MCF 10A (cell line): ENCODE measurements at places on chromosomes 5 and 9. TPM values are rescaled to one million over a fixed set of nuclear protein-coding genes. Genes with fewer than 3 reads are reported as not detected.

The PGM5 gene
- not detected in 2 replicates for total RNA-seq

The C7 gene
- total RNA-seq = not detected in 2 replicates

The C9 gene
- total RNA-seq = not detected in 2 replicates

- no peaks in the 10 kb centered on the region for H3K36me3 ChIP-seq
- H3K27me3 ChIP-seq = no peaks in the 10 kb centered on the region
- peaks cover 44% of the 10 kb centered on the region for H3K4me1 ChIP-seq
- DNase-seq = peak; percentile 83
- peak overlapping the region; percentile 55 for H3K27ac ChIP-seq
- no peak overlapping the region for H3K4me3 ChIP-seq
Observed at GRCh38 chr5:149447373-149448367, 68.6 kb upstream of the IL17B start.

DNA sequence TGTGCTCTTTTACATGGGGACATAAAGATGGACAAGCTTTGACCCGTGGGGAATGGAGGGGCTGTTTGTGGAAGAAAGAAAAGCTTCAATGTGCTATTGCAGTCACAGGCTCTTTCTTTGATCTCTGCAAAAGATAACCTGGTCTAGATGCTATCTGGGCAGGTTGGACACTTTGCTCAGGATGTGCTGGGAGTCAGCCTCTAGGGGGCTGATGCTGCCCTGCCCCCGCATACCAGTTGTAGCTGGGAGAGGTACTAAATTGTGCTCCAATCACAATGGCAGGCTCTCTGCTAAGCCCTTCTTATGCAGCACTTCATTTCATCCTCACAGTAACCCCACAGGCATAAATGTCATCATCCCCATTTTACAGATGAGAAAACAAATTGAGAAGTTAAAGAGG lies 67.2 kb downstream of the PSD2 start:
- H3K27me3 ChIP-seq = peaks cover 22% of the 10 kb centered on the region
- H3K27ac ChIP-seq = no peak overlapping the region
- H3K4me1 ChIP-seq = no peaks in the 10 kb centered on the region
- DNase-seq = no peak
- no peak overlapping the region for H3K4me3 ChIP-seq

DNA sequence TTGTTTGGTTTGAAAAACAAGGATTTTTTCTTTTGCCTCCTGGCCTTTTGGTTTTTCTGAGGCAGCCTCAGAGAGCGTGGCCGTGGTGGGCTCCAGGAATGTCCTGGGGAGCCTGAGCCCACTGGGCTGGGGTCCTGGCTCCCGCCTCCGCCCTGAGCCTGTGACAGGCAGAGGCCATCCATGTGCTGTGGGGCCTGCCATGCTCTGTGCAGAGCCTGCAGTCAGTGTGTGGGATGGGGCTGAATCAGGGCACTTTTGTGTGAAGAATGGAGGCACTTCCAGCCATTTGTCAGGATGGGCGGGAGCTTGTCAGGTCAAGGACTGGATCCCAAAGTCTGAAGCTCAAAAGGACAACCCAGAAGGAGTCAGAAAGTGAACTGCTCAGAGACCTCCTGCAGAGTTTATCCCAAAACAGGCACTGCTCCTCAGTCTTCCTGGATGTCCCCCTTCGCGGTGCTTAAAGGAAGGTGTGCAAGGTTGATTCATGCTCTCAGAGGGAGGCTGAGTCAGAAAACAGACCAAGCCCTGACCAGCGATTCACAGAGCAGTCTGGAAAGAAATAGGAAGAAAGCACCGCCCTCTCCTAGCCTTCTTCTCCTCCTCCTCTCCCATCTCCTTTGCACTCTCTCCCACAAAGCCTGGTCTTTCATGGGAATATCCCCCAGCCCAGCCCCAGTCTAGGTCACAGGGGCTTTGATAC lies 53.2 kb downstream of the MVB12B start:
- no peaks in the 10 kb centered on the region for H3K27me3 ChIP-seq
- no peaks in the 10 kb centered on the region for H3K36me3 ChIP-seq
- H3K4me1 ChIP-seq = peaks cover 6% of the 10 kb centered on the region
- H3K4me3 ChIP-seq = no peak overlapping the region
- H3K27ac ChIP-seq = no peak overlapping the region

DNA sequence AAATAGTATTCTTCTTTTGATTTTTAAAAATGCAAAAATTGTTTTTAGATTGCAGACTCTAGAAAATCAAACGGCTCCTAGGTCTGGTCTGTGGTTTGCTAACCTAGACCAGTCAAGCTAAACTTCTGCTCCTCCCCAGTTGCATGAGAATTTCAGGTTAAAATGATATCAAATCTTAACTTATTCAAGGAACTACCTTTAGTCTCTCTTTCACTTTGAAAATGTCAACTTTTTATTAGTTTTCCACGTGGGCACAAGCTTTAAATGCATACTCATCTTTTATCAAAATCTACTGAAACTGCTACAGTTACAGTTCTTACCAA lies 8.8 kb downstream of the CAMK4 start:
- H3K27me3 ChIP-seq = peaks cover 7% of the 10 kb centered on the region
- no peaks in the 10 kb centered on the region for H3K36me3 ChIP-seq
- no peaks in the 10 kb centered on the region for H3K4me1 ChIP-seq

- no peak overlapping the region for H3K27ac ChIP-seq
- H3K4me1 ChIP-seq = no peaks in the 10 kb centered on the region
- peaks cover 2% of the 10 kb centered on the region for H3K27me3 ChIP-seq
- DNase-seq = peak; percentile 42
Observed at GRCh38 chr9:101235105-101235866, 149.5 kb downstream of the BAAT start.

DNA sequence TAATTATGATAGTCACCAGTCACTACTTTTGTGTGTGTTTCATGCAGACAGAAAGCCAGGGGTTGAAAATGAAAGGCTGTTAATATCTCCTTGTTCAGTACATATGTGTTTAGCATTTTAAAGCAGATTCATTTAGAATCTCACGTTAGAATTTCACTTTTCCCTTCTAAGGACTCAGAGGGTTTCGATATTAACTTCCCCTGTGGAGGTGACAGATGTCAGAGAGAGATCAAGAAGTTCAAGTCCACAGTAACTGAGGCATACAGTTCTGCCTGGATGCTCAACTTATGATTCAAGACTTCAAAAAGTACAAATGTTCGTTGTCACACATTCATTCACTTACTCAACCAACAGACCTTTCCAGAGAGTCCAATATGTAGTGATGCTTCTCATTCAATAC lies 251.1 kb downstream of the EBF1 start:
- H3K27me3 ChIP-seq = no peaks in the 10 kb centered on the region
- no peak overlapping the region for H3K4me3 ChIP-seq
- no peak overlapping the region for H3K27ac ChIP-seq
- no peaks in the 10 kb centered on the region for H3K36me3 ChIP-seq

DNA sequence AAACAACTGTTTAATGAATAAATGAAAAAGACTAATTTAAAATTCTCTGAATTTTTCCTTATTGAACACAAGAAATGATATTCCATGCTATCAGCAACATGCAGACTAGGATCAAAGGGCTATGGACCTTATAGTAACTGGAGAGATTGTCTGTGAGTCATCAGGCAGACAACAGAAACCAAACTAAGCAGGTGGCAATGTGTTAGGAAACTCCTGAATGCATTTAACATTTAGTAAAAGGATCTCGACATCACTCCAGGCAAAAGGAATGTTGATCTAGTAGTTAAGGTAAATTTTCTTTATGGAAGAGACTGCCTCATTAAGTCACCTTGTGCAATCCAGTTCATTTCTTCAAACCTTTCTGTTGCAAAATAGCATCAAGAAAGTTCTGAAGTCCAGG lies 58.4 kb downstream of the ARL15 start:
- H3K36me3 ChIP-seq = no peaks in the 10 kb centered on the region
- H3K4me3 ChIP-seq = no peak overlapping the region
- H3K27ac ChIP-seq = no peak overlapping the region
- peak; percentile 61 for DNase-seq
- no peaks in the 10 kb centered on the region for H3K4me1 ChIP-seq
- no peaks in the 10 kb centered on the region for H3K27me3 ChIP-seq

DNA sequence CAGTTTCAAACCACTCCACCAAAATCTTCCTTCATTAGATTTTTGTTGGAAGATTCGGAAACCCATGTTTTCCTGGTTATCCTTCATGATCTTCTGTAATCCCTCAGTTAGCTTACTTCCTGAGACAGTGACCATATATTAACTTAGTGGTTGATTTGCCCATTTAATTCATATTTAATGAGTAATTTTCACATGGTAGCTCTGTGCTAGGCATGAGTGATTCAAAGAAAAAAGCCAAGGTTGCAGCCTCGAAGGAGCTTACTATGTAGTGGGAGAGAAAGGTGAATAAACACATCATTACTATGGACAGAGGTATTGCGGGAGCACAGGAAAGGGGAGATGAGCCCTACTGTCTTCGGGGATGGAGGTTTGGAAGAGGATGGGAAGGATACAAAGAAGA lies 158.5 kb downstream of the TLE1 start:
- no peaks in the 10 kb centered on the region for H3K27me3 ChIP-seq
- no peaks in the 10 kb centered on the region for H3K36me3 ChIP-seq
- DNase-seq = no peak
- H3K27ac ChIP-seq = no peak overlapping the region

GRCh38 chr9:73183917-73184861 lies 32.5 kb downstream of the ANXA1 start:
- DNase-seq = peak; percentile 59
- no peaks in the 10 kb centered on the region for H3K36me3 ChIP-seq
